ENCODE measurements at places on chromosomes 5 and 9.

- DNase-seq = no peak
These were observed 297.8 kb downstream of the CWC27 start for GRCh38 chr5:65066387-65067146.

- no peak for DNase-seq
These were observed 1.8 kb downstream of the CTXN3 start for GRCh38 chr5:127650649-127651048.

- DNase-seq = no peak
These were observed 29.0 kb downstream of the SARDH start for GRCh38 chr9:133709015-133709611.

DNA sequence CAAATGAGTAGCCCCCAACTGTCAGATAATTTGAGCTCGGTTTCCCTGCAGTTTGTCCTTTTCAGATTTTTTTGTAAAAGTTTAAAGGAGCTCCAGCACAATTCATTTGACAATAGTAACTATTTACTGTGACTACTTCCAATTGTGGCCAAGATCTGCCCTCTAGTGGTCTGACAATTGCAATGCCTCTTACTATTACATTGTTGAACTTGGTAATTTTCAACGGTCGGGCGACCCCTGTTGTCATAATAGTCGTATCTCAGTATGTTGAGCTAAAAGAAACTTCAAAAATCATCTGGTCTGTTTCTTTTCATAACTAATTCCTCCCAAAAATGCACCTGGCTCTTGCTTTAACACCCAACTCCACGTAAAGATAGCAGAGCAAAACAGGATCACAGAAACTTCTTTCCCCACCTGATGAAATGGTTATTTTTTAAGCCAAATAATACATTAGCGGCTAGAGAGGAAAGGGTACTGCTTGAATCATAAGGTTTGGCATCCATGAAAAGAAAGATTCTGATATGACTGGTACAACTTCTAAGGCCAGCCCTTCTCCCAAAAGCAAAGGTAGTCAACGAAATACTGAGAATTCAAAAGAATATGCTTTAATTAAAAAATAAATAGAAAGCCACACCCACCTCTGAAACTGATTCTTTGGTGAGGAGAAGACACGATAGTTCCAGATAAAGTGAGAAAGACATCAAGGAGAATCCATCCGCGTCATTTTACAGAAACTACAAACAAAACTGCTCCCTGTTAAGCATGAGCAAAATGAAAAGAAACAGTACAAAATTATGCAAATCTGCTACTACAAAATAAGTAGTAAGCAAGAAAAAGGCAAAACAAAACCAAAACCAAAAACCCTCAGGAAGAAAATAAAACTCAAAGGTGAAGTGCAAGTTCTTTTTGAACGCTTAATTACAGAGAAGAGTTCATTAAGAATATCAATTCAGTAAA is 76.9 kb upstream of the HTR4 start:
- DNase-seq = peak; percentile 71

- no peak for DNase-seq
These were observed 8.2 kb downstream of the COL27A1 start for GRCh38 chr9:114163517-114163951.

GRCh38 chr9:8384091-8384490 is 584.5 kb upstream of the DMAC1 start:
- no peak for DNase-seq

- DNase-seq = no peak
These were observed 211.7 kb downstream of the TLE1 start for GRCh38 chr9:81477669-81478068.

- no peak for DNase-seq
These were observed 51.6 kb downstream of the CDK5RAP2 start for GRCh38 chr9:120528327-120528726.

DNA sequence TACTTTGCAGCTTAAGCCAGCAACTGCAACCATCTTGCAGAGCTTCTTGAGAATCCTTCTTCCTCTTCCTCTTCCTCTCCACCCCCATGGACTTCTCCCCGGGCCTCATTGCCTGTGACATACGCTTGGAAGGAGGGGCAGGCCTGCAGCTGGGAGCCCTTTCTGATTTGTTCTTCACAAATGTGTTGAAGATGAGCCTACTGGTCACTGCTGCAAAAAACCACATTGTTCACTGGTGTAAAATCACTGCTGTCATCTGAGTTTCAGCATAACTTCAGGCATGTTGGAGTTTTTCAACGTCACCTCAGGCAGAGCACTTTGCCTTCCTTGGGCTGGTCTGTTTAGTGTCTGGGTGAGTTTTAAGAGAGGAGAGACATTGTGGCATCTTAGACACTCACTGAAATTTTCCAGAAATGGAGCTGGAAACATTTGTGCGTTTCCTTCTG is 7.9 kb downstream of the TJP2 start:
- DNase-seq = no peak

DNA sequence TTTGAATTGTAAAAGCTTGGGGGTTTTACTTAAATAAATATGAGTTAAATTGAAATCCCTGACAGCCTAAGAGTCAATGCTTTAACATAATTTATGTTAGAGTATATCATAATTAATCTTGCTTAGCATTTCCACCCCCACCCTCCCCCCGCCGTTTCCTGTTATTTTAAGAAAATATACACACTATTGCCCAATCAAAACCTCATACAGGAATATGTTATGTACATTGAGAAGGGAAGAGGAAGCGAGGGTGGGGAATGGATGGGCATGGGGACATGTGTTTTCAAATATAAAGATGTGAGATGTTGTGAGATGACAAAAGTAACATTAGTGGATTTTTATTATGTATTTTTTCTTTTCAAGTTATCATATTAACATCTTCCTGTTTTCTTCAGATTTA is 561.1 kb upstream of the MEF2C start:
- DNase-seq = no peak

DNA sequence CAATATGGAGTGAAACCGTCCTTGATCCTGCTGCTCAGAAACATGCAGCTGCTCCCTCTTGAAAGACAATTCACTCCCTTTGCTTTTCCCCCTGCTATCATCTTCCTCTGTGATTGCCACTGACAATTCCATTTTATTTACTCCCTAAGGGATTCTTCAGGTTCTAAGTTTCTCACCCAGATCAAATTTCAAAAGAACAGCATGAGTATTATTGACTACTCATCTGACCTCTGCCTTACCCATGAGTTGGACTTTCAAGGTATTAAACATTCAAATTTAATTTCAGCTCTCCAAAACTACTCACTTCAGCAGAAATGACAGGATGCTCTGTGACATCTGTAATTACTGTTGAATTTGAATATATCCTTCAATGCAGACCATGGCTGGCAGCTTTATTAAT is 236.5 kb upstream of the HAPLN1 start:
- no peak for DNase-seq

DNA sequence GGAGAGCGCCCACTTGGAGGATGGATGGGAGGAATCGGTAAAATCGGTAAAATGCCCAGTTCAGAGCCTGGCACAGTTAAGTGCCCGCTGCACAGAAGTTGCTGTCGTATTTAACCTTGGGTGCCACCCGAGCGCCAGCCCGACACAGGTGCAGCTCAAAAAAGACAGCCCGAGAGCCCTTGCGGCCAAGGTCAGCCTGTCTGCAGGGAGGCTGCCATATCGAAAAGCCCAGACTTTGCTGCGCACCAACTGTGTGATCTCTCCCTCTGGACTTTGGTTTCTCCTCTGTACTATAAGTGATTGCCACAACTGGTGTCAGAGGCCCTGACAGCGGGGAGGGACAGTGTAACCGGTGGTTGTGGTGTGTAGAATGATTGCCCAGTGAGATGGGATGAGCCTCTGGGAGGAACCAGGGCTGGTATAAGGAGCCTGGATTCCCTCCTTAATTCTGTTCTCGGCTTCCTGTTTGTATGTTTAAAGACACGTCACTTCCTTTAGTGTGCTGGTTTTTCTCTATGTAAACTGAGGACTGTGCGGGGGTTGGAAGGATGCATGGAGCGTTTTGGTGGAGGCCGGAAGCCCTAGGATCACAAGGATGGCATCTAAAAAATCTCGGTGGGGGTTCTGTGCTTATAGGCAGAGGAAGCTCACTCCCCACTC is 792 bp downstream of the NTMT1 start:
- no peak for DNase-seq

DNA sequence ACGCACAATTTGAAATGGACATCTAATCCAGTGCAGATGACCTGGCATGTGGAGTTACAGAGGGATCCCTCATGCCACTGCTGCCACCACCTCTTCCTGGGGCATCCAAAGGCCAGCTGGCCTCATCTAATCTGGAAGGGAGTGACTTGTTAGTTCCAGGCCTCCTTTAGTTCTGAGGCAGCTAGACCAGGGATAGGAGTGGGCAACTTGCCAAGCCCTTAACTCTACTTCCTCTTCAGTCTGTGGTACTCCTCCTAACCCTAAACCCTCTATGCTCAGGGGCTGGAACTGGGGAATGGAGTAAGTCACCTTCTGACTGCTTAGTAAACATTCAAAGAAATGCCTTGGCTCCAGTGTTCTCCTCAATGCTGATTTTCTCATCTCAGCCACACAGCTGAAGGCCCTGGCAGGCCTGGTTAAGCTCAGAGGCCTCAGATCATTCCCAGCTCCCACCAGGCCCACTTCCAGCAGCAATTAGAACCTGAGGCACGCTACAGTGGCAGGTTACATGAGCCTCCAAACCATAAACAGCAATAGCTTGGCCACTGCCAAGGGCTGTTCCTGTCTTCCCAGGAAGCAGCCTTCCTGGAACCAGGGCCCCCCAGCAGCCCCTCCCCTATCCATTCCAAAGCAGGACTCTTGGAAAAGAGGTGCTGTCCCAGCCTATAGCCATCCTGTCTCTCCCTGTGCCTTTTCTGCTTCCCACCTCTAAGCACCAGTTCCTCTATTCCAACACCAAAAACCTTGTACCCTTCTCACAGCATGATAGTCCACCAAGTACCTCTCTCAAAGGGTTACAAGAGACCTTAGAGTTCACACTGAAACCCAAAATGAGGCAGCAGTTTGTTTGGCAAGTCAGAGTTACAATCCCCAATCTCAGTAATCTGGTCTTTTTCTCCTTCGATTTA is 2.0 kb downstream of the EIF4EBP3 start:
- DNase-seq = no peak

All from stimulated activated naive CD8-positive, alpha-beta T cell treated with anti-CD3 and anti-CD28 coated beads, Interleukin-15, Interleukin-2, amounts not matched to agents 100 U/mL and 50 U/mL, for 24 hours (primary cell).